ENCODE measurements at places on chromosomes 2 and 18.

- no peak for DNase-seq
Observed at GRCh38 chr2:19652811-19653210, 249.0 kb downstream of the TTC32 start.

- no peak for DNase-seq
Observed at GRCh38 chr2:127783101-127783500, 27.9 kb downstream of the WDR33 start.

- DNase-seq, result no peak
Observed at GRCh38 chr2:233821709-233822100, 32.6 kb downstream of the HJURP start.

DNA sequence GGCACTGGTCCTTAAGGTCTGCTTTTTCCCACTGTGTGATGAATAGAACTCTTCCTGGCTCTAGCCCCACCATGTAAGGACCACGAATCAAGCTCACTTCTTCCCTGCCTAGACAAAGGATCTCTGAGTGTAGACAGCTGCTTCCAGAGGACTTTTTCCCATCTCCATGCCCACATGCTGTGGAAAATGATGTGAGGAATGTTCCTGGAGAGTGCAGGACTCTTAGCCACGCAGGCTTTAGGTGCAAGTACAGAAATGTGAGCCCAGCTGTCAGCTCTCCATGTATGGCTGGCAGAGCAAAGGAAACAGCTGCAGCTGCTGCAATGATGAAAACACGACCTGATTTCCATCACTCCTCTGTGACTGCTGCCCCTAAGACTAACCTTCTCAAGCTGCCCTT, 35.5 kb downstream of the NXPH2 start:
- DNase-seq, result no peak

DNA sequence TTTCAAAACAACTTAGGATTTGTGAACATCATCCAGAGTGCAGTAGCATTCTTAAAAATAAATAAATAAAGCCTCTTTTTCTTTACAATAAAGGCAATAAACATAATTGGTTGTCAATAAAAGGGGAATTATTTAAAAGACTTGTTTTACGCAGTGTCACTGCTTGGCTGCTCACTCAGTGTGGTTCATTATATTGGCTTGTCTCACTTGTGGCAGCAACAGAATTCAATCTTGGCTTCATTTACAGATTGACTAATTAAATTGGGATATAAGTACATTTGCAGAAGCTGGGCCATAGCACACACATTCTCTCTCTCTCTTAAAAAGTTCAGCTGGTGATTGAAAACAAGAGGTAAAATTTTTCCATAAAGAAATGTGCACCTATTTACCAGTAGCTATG, 1027.6 kb downstream of the LRP1B start:
- DNase-seq, result no peak

DNA sequence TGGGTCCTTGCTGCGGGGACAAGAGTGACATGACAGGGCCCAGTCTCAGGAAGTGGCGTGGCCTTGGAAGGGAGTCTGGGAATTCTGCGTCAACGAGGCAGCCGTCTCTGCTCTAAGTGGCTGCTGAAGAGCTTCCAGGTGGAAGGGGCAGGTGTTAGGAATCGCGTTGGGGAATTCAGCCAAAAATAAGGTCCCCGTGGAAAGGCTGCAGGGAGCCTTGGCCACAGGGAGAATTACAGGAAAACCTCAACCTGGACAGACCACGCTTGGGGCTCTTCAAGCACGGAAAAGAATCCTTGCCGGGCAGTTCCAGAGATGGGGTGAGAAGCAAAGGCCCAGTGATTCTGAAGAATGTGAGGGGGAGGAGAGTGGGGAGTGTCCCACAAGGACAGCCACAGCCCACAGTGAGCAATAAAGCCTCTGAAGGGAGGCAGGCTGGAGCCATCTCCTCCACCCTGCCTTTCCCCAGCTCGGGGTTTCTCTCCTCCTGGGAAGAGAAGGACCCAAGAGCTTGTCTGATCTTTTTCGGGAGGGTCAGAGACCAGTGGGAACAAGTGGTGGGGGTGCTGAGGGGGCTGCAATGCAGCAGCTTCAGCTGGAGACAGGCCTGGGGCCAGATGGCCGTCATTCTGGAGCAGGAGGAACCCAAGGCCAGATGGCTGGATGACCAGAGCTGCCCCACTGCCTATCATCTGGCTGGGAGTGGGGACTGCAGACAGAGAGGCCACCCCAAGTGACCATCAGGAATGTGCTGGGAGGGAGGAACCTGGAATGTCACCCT, 106.4 kb upstream of the SMAD2 start:
- no peak for DNase-seq

DNA sequence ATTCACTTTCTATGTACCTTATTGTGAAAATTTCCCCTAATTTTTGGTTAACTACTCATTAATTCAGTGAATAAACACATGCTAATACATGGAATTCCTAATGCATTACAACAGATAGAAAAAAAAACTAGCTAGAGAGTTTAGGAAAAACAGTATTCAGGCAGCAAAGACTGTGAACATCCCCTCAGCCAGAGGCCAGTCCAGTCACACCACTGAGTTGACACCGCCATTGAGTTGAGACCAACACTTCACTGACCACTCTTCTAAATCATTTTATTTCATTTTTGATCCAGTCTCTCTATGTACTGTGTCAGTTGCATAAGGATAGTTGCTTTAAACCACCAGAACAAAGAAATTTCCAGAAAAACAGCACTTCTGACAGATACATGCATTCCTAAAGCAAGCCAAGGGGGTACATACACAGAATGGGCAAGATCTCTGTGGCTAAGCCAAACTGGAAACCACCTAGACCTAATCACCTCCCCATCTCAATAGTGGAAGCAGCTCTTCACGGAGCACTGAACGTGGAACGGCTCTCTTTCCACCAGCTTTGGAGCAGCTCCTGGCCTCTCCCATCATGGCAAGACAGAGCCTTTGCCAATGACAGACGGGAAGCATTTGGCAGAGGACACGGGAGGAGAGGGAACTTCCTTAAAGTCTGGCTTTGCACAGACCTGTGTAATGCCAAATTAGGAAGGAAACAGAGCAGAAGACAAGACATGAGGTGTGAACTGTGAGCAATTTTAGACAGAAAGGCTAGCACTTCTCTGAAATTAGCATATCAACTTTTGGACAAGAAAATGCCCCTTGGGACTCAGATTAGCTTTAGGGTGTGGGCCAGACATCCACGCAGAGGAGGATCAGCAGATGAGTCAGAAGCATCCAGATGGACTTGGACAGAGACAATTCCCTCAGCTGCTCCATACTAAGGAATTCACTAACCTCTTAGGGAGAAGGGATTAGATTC, 36.4 kb downstream of the CACNB4 start:
- peak; percentile 67 for DNase-seq

- DNase-seq, result no peak
Observed at GRCh38 chr2:103986001-103986400, 867.9 kb upstream of the POU3F3 start.

Measured in Kasumi-1 (cell line).